ENCODE measurements at places on chromosomes 5 and 9.

- H3K36me3 ChIP-seq = peaks cover 8% of the 10 kb centered on the region
- no peak for DNase-seq
- H3K4me3 ChIP-seq = peak overlapping the region; percentile 87
- peak overlapping the region; percentile 84 for H3K27ac ChIP-seq
Observed at GRCh38 chr5:172282272-172283019, 1.1 kb downstream of the UBTD2 start.

- no peaks in the 10 kb centered on the region for H3K36me3 ChIP-seq
- H3K4me3 ChIP-seq = no peak overlapping the region
- H3K27ac ChIP-seq = no peak overlapping the region
- peaks cover 18% of the 10 kb centered on the region for H3K27me3 ChIP-seq
- H3K4me1 ChIP-seq = no peaks in the 10 kb centered on the region
Observed at GRCh38 chr9:129702589-129703520, 37.4 kb downstream of the PRRX2 start.

DNA sequence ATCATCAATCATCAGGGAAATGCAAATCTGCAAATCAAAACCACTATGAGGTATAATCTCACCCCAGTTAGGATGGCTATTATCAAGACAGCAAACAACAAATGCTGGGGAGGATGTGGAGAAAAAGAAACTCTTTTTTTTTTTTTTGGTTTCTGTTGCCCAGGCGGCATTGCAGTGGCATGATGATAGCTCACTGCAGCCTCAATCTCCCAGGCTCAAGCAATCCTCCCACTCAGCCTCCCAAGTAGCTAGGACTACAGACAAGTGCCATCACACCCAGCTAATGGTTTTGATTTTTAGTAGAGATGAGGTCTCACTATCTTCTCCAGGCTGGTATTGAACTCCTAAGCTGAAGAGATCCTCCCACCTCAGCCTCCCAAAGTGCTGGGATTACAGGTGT lies 5.4 kb upstream of the CNTRL start:
- peaks cover 16% of the 10 kb centered on the region for H3K4me1 ChIP-seq
- no peak for DNase-seq
- H3K36me3 ChIP-seq = peaks cover 5% of the 10 kb centered on the region
- H3K27ac ChIP-seq = no peak overlapping the region

- peaks cover 50% of the 10 kb centered on the region for H3K36me3 ChIP-seq
- peak overlapping the region; percentile 96 for H3K27ac ChIP-seq
- no peaks in the 10 kb centered on the region for H3K27me3 ChIP-seq
- H3K4me1 ChIP-seq = peaks cover 75% of the 10 kb centered on the region
- no peak for DNase-seq
- H3K4me3 ChIP-seq = peak overlapping the region; percentile 36
Observed at GRCh38 chr9:89473762-89474469, 24.0 kb downstream of the SEMA4D start.

DNA sequence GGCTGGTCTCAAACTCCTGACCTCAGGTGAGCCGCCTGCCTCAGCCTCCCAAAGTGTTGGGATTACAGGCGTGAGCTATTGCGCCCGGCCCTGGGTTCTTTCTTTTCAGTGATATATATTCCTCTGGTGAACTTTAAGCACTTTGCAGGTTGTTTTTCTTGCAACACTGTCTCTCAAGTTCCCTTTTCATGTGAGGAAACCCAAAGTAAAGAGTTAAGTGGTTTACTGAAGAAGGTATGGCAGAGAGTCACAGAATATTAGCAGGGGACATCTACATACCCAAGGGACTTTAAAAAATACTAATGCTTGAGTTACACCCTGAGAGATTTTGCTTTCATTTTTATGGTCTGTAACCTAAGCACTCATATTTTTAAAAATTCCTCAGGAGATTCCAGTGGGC lies 6.7 kb upstream of the GAPT start:
- H3K4me1 ChIP-seq = no peaks in the 10 kb centered on the region
- no peak for DNase-seq
- H3K27ac ChIP-seq = no peak overlapping the region
- H3K36me3 ChIP-seq = peaks cover 3% of the 10 kb centered on the region
- H3K4me3 ChIP-seq = no peak overlapping the region

GRCh38 chr9:91177081-91177480 lies 184.6 kb downstream of the AUH start:
- H3K4me1 ChIP-seq = peaks cover 28% of the 10 kb centered on the region
- H3K36me3 ChIP-seq = no peaks in the 10 kb centered on the region
- DNase-seq = no peak
- no peaks in the 10 kb centered on the region for H3K27me3 ChIP-seq
- H3K27ac ChIP-seq = peak overlapping the region; percentile 87
- peak overlapping the region; percentile 68 for H3K4me3 ChIP-seq

DNA sequence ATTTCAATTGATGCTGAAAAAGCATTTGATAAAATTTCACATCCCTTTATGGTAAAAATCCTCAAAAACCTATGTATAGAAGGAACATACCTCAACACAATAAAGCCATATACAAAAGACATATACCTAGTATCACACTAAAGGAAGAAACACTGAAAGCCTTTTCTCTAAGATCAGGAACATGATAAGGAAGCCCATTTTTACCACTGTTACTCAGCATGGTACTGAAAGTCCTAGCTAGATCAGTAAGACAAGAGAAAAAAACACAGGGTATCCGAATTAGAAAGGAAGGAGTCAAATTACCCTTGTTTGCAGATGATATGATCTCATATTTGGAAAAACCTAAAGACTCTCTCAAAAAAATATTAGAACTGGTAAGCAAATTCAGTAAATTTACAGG lies 350.2 kb upstream of the PDE4D start:
- H3K27me3 ChIP-seq = no peaks in the 10 kb centered on the region
- peaks cover 3% of the 10 kb centered on the region for H3K36me3 ChIP-seq
- no peak overlapping the region for H3K27ac ChIP-seq
- no peak for DNase-seq
- no peaks in the 10 kb centered on the region for H3K4me1 ChIP-seq
- no peak overlapping the region for H3K4me3 ChIP-seq

DNA sequence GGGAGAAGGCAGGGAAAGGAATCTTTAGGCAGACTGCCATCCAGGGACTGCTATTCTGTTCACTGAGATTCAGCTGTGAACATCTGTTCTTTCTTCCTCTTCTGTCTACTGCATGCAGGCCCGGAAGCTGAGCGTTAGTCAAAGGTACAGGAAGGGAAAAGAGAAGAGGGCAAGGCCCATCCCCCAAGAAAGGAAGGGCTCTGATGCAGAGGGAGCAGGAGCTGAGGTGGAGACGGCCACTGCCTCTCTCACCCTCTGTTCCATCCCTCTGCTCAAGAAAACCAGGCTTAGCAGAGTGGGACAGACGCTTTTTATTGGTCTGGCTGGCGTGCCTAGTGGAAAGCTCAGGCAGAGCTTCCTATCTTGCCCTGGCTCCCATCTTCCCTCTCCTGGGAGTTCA lies 57.6 kb downstream of the PFDN1 start:
- H3K36me3 ChIP-seq = peaks cover 12% of the 10 kb centered on the region
- H3K27me3 ChIP-seq = no peaks in the 10 kb centered on the region
- no peak for DNase-seq
- no peak overlapping the region for H3K27ac ChIP-seq
- H3K4me3 ChIP-seq = no peak overlapping the region

DNA sequence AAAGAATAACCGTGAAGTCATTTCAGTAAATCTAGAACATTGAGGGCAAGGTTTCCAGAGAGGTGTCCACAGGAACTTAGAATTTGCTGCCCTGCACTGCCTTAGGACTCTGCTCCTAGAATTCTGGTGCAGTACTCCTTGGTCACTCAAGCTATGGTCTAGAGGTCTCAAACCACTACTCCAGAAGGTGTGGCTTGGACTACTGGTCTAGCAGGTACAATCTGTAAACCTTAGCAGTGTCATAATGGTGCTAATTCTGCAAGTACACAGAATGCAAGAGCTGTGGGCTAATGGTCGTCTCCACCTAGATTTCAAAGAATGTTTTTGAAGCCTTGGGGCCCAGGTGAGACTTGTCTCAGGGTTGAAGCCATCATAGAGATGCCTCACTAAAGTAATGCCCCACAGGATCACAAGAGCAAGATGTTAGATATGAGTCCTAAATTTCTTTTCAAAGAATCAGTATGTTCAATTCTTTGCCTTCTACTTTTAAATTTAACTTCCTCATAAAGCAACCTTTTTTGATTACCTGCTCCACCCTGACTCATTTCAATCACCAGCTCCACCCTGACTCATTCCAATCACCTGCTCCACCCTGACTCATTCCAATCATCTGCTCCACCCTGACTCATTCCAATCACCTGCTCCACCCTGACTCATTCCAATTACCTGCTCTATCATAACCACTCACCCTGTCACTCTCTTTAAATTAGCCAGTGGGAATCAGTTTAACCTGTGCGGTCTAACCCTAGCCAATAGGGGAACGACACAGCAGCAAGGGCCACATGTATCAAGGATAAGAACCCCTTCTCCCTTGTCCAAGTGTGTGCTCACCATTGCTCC lies 1111.8 kb upstream of the ACO1 start:
- no peaks in the 10 kb centered on the region for H3K36me3 ChIP-seq
- H3K4me1 ChIP-seq = no peaks in the 10 kb centered on the region
- peaks cover 6% of the 10 kb centered on the region for H3K27me3 ChIP-seq
- no peak overlapping the region for H3K4me3 ChIP-seq
- H3K27ac ChIP-seq = no peak overlapping the region
- DNase-seq = no peak

DNA sequence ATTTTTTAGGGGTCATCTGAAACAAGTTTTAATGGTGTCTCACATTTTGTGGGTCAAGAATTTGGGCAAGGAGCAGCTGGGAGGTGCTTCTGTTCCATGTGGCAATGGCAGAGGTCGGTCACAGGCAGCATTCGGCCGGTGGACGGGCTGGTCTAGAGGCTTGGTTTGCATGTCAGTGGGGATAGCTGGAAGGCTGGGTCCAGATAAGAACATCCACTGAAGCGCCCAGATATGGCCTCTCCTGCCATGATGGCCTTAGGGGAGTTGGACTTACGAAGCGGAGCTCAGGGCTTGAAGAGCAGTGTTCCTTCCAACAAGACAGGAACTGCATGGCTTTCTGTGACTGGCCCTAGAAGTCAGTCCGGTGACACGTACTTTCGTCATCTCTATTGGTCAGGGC lies 30.3 kb downstream of the LHFPL2 start:
- no peak overlapping the region for H3K4me3 ChIP-seq
- no peaks in the 10 kb centered on the region for H3K4me1 ChIP-seq
- peaks cover 21% of the 10 kb centered on the region for H3K27me3 ChIP-seq
- no peak overlapping the region for H3K27ac ChIP-seq
- no peak for DNase-seq

- no peak overlapping the region for H3K27ac ChIP-seq
- H3K4me3 ChIP-seq = no peak overlapping the region
- H3K36me3 ChIP-seq = no peaks in the 10 kb centered on the region
- DNase-seq = no peak
- no peaks in the 10 kb centered on the region for H3K27me3 ChIP-seq
- peaks cover 22% of the 10 kb centered on the region for H3K4me1 ChIP-seq
Observed at GRCh38 chr5:143177263-143177983, 226.1 kb downstream of the NR3C1 start.

DNA sequence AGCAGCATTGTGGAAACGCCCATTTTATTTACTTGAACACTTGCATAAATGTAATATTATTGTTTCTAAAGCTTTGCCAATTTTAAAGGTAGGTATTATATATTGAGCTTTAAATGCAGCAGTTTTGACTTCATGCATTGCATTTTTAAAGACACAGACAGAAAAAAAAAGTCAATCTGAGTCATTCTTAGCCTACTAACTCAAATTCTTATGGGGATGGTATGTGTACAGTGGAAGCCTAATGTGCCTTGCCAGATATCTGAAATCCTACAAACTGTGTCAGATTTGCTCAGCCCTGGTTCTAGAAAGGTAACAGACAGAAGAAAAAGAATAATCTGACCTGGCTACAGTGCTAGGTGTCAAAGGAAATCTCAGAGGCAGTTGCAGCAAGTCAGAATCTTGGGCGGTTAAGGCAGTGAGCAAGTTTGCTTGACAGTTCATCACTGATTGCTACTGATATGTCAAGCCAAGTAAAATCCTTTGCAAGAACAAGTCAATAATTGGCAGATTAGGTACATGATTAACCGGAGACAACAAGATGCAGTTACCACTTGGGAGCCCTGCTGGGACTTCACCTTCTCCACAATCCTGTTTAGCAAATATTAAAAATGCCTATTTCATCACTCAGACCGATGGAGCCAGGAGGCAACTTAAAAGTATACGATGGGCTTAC lies 224.8 kb upstream of the WWC1 start:
- H3K27me3 ChIP-seq = no peaks in the 10 kb centered on the region
- no peaks in the 10 kb centered on the region for H3K4me1 ChIP-seq
- H3K27ac ChIP-seq = no peak overlapping the region
- no peak for DNase-seq
- H3K4me3 ChIP-seq = no peak overlapping the region
- no peaks in the 10 kb centered on the region for H3K36me3 ChIP-seq

GRCh38 chr9:97046228-97046627 lies 7.3 kb upstream of the CTSV start:
- H3K27ac ChIP-seq = no peak overlapping the region
- peaks cover 74% of the 10 kb centered on the region for H3K27me3 ChIP-seq
- no peaks in the 10 kb centered on the region for H3K36me3 ChIP-seq
- DNase-seq = no peak
- H3K4me1 ChIP-seq = no peaks in the 10 kb centered on the region
- H3K4me3 ChIP-seq = no peak overlapping the region

All from effector memory CD8-positive, alpha-beta T cell (primary cell).